Endothelial cell of coronary artery (primary cell): ENCODE measurements at places on chromosomes 3 and 15. TPM values are rescaled to one million over a fixed set of nuclear protein-coding genes. Genes with fewer than 3 reads are reported as not detected.

The ZBED2 gene
- total RNA-seq, result under 0.01 and 0.09 TPM in 2 replicates

The ASTE1 gene
- total RNA-seq, result 4.7 and 4.9 TPM in 2 replicates

The DNAJC19 gene
- 29.2 and 30.6 TPM in 2 replicates for total RNA-seq

The ADPRH gene
- total RNA-seq, result 2.5 and 4.1 TPM in 2 replicates

The SLC15A2 gene
- total RNA-seq, result 0.09 and 0.75 TPM in 2 replicates

The STARD9 gene
- 5.5 and 8.7 TPM in 2 replicates for total RNA-seq

The ATP13A4 gene
- 0.09 TPM in 2 replicates for total RNA-seq
